ENCODE measurements at places on chromosomes 6 and 20.

DNA sequence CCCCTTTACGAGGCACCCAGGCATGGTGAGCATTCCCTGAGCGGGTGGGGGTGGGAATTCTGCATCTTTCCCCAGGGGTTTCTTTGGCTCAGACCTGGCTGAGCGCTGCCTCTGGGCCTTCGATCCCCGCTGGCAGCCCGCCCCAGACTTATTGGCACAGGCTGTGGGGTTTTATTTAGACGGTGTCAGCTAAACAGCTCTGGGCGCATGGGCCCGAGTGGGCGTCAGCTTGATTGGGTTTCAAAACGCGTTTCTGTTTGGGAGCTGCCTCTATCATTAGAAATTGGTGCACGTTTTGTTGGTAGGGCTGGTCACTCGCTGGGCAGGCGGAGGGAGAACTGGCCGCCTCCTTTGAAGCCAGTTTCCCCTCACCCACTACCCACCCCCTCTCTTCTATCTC is 21.0 kb downstream of the PMEPA1 start:
- no peak for DNase-seq

DNA sequence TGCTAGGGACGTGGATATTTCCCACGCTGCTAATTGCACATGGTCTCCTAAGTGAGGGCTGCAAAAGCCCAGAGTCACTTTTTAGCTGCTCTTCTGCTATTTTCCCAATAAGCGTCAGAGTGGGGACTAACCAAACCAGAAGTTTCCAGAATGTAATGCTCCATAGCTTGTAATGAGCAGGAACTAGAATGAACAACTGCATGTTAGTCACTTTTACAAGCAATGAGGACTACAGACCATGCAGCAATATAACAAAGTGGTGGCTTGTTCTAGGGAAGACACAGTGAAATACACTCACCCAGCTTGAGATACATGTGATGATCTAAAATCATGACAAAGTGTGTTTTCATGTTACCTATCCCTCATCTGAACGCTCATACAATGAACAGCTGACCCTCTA is 314.1 kb upstream of the SGK1 start:
- no peak for DNase-seq

GRCh38 chr20:34945315-34946077 is 10.1 kb downstream of the GSS start:
- DNase-seq = no peak

- no peak for DNase-seq
These were observed 53.6 kb upstream of the BHLHE23 start for GRCh38 chr20:63060057-63060991.

- no peak for DNase-seq
These were observed 39.8 kb upstream of the HBS1L start for GRCh38 chr6:135094403-135094821.

- no peak for DNase-seq
These were observed 8.4 kb upstream of the NUP153 start for GRCh38 chr6:17714879-17715851.
